Aorta (tissue), 5 donors: ENCODE measurements at places on chromosomes 2 and 18.
A peak's percentile ranks its signal among the peaks of the same experiment; 100 is the strongest.

DNA sequence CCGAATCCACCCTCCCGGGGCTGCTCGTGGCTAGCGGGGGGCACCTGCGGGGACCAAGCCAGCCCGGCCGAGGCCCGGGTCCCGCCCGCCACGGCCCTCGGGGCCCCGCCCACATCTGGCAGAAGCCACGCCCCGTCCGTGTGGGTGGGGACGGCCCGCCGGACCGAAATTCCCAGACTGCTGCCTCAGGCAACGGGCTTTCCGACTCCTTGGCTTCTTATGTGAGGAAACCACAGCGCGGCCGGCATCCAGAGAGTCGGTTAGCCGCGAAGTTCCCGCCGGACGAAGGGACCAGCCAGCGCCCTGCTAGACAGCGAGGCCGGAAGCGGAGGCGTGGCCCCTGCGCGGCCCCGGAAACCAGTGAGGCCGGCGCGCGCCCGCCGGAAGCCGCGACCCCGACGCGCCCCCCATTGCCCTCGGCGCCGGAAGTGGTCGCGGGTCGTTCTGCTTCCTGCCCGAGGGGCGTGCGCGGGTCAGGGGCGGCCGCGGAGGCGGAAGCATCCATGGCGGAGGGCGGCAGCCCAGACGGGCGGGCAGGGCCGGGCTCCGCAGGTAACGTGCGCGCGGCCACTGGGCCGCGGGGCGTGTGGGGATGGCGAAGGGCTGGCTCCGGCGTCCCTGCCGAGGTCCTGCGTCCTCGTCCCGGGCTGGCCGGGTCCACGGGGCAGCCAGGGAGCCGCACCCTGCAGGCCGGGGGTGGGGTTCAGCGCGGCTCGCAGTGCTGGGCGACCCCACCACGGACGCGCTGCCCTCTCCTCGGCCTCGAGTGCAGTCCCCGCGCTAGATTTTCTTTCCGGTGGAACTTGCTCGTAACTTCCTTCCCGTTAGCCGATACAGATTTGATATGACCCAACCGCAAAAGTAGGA lies at the start of gene ASB1:
TSS of gene ASB1 (plus strand) at position 360 of the 867 bp plus-strand sequence. CDS start at position 504, 144 bp downstream.
- H3K4me1 ChIP-seq, result no peaks in the 10 kb centered on the region
- peak within 1 kb of the TSS; percentile 62 for H3K27ac ChIP-seq
- peak within 1 kb of the TSS; percentile 68 for H3K4me3 ChIP-seq
- peaks cover 2% of the 10 kb centered on the region for H3K36me3 ChIP-seq
- DNase-seq, result peak; percentile 91

- H3K27me3 ChIP-seq, result no peaks in the 10 kb centered on the region
- no peaks in the 10 kb centered on the region for H3K4me1 ChIP-seq
- no peak overlapping the region for H3K4me3 ChIP-seq
- no peaks in the 10 kb centered on the region for H3K36me3 ChIP-seq
- DNase-seq, result no peak
Observed at GRCh38 chr2:74864728-74865722, 31.1 kb downstream of the HK2 start.

GRCh38 chr2:203720915-203721672 lies 14.7 kb downstream of the CD28 start:
- no peaks in the 10 kb centered on the region for H3K36me3 ChIP-seq
- no peak overlapping the region for H3K4me3 ChIP-seq
- no peak overlapping the region for H3K27ac ChIP-seq
- DNase-seq, result no peak
- H3K4me1 ChIP-seq, result no peaks in the 10 kb centered on the region
- H3K27me3 ChIP-seq, result no peaks in the 10 kb centered on the region

GRCh38 chr2:38296197-38296780 lies 80.8 kb downstream of the ATL2 start:
- H3K27me3 ChIP-seq, result no peaks in the 10 kb centered on the region
- H3K36me3 ChIP-seq, result peaks cover 6% of the 10 kb centered on the region
- H3K4me1 ChIP-seq, result no peaks in the 10 kb centered on the region
- no peak overlapping the region for H3K4me3 ChIP-seq
- no peak for DNase-seq
